ENCODE measurements at places on chromosomes 4 and X.

- no peak for DNase-seq
These were observed 186.0 kb downstream of the CRLF2 start for GRCh38 chrX:1026263-1027015.

DNA sequence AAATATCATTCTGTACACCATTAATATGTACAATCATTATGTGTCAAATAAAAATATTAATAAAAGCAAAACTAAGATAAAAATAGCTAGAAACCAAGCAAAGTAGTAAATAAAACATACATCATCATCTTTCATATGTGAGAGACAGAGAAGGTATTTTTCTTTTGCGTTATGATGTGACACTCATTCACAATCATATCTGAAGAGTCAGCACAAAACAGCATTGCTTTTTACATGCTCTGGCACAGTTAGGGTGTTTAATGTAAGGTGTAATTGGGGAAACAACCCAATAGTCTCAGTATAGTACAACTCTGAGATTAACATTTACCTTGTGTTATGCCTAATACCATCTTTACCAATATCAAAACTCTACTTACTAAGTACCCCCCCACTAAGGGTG, 376.6 kb downstream of the TMA16 start:
- DNase-seq: no peak

- no peak for DNase-seq
These were observed 224.1 kb downstream of the ARHGAP10 start for GRCh38 chr4:147955827-147956558.

GRCh38 chr4:68738036-68738435, 67.6 kb upstream of the UGT2B15 start:
- no peak for DNase-seq

DNA sequence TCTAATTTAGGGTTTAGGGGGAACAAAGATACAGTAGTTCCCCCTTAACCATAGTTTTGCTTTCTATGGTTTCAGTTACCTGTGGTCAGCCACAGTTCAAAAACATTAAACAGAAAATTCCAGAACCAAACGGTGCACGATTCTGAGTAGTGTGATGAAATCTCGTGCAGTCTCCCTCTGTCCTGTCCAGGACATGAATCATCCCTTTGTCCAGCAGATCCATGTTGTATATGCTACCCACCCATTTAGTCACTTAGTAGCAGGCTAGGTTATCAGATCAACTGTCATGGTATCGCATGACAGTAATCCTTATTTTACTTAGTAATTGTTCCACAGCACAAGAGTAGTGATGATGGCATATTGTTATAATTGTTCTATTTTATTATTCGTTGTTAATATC, 556.1 kb downstream of the IL1RAPL1 start:
- DNase-seq: peak; percentile 15

GRCh38 chr4:126298271-126298670, 983.5 kb downstream of the FAT4 start:
- DNase-seq: no peak

GRCh38 chrX:31497086-31497485, 425.2 kb upstream of the FTHL17 start:
- peak; percentile 42 for DNase-seq

DNA sequence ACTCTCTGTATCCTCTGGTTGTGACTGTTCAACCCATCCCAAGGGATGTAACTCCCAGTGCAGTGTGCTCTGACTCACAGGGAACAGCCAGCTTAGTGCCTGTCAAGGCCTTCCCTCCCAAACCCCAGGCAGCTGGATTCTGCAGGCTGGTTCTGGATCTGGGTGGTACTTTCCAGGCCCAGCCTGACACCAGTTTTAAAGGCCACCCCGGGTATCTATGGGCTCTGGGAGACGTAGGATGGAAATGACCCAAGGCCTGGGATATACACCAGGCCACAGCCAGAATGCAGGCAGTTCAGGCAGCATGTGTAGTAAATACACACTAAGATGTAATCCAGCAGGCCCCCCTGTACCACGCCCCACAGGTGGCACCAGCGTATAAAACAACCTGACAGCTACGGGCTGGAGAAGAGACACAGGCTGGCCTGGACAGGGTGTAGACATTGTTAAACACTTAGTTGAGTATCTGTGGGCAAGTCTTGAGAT, 64.2 kb downstream of the SPINK2 start:
- DNase-seq: peak; percentile 46

DNA sequence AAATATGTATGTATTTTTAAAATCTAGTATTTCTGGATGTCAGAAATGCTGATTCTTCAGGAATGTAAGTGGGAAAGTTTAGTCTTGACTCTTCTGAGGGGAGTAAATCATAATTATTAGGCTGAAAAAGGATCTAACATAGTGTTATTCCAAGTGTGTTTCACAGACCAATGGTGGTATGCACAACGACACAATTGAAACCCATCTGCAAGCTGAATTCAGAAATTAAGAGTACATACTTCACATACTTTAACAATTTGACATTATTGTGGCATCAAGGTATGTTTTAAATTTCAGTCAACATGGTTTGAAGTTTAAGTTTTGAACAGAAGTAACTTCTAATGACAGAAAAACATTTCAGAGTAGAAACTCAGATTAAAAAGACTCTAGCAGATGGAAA, 236.7 kb downstream of the SLC7A11 start:
- DNase-seq: no peak

- no peak for DNase-seq
These were observed 825.6 kb downstream of the PCDH7 start for GRCh38 chr4:31545755-31546154.

- no peak for DNase-seq
These were observed 81.6 kb downstream of the NPNT start for GRCh38 chr4:105976915-105977314.

DNA sequence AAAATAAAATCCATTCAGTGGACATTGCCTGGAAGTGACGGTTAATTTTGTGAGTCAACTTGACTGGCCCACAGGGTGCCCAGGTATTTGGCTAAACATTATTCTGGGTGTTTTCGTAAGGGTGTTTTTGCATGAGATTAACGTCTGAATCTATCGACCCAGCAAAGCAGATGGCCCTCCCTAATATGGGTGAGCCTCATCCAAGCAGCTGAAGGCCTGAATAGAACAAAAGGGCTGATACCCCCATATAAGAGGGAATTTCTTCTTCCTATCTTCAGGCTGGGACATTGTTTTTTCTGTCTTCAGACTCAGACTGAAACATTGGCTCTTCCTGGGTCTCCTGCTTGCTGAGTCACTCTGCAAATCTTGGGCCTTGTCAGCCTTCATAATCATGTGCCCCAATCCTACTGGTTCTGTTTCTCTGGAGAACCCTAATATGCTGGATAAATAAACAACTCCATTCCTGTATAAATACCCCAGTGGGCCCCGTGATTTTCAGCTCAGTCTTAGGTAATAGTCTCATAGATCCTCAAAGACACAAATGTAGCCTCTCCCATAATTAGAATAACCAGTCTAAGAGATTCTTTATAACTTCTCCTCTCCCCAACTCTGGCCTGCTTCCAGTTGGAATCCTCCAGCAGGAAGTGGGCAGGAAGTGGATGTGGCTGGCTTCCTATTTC, 33.1 kb upstream of the DDX3X start:
- peak; percentile 36 for DNase-seq

Measured in adipocyte (in vitro differentiated cells).